ENCODE measurements at places on chromosomes 11 and 22.
A peak's percentile ranks its signal among the peaks of the same experiment; 100 is the strongest.

DNA sequence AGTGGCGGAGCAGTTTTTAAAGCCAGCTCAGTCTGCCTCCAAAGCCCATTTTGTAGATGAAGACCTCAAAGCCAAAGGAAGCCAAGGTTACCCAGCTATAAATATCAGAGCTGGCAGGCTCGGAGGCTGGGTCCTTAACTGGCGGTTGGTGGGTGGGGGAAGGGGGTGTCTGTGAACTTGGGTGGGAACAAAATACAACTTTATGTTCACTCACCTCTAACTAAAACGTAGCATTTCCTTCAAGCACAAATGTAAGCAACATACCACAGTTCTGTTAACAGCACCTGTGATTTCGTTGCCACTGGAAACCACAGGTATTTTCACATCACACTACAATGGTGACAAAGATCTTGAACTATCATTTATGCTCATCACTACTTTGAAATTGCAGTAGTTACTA lies 99.7 kb upstream of the SYT13 start:
- DNase-seq, result no peak

- DNase-seq, result peak; percentile 76
These were observed 49.9 kb upstream of the LDLRAD3 start for GRCh38 chr11:35893796-35894475.

DNA sequence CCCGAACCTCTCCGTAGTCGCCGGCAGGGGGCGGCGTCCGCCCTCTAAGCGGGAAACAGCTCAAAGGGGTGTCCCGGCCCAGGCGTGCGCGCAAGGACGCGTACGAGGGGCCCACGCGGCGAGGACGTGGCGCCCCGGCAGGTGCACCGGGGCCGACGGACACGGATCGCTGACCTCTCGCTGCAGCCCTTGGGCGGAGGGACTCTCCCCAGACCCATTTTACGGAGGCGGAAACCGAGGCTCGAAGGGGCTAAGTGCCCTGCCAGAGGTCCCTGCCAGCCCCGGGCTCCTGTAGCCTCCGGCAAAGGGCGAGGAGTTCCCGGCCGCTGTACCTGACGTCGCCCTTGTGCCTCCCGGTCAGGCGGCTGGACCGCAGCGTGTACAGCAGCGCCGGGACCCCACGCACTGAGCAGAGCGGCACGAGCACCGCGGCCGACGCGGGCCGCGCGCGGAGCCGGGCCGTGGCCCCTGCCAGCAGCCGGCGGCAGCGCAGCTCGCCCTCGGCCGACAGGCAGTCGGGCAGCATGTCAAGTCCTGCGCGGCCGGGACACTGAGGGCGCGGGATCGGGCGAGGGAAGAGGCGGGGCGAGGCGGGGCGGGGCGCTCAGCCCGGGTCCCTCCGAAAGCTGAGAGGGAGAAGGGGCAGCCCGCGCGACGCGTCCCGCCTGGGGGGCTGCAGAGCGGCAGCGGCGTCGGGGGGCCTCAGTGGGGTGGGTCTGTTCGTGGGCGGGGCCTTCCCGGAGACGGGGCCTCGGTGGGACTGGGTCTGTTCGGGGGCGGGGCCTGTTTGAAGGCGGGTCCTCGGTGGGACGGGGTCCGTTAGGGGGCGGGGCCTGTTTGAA lies at the start of gene NUDT8:
Gene NUDT8 (minus strand): TSS at position 552 of the 842 bp plus-strand sequence. CDS start 26 bp downstream, at position 526.
- DNase-seq, result peak; percentile 35

DNA sequence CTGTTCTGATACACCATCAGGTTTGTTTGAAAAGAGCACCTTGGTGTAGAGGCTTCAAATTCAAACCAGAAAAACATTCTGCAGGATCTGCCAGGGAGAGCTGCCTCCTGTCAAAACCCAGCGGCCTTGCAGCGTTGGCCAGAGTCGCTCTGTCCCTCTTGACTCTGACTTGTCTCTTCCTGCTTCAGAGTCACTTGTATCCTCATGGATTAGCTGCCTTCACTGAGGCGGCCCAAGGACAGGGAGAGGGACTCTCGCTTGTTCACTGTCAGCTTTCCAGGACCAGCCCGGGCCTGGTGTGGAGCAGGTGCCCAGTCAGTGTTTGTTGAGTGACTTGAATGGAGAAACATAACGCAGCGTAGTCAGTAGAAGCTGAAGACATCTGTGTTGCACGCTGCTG lies 18.0 kb downstream of the TBC1D22A start:
- no peak for DNase-seq

GRCh38 chr11:1862588-1863351 lies 9.9 kb downstream of the LSP1 start:
- no peak for DNase-seq

DNA sequence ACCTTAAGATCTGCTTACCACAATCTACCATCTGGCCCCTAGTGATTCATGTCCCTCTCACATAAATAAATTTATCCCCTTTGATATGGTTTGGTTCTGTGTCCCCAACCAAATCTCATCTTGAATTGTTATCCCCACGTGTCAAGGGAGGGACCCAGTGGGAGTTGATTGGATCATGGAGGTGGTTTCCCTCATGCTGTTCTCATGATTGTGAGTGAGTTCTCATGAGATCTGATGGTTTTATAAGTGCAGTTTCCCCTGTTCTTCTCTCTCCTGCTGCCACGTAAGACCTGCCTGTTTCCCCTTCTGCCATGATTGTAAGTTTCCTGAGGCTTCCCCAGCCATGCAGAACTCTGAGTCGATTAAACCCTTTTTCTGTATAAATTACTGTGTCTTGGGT lies 37.2 kb downstream of the OR2AG2 start:
- DNase-seq, result no peak

DNA sequence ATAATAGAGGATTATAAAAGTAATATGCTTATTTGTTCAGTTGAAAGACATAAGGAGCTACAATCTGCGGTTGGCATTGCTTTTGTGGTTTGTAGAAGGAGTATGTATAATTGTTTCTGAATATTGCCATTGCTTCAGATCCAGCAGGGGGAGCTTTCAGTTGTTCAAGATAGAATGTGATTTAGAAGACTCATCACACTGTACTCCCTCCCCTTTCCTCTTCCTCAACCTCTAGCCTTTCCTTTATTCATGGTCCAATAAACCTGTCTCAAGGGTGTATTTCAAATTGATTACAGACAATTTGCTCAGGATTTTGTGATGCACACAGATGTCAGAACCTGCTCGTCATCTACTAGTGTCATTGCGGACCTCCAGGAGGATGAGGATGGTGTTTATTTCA lies 9.8 kb downstream of the PRMT3 start:
- DNase-seq, result peak; percentile 72

GRCh38 chr11:122981388-122982264 lies at the start of gene BSX:
Gene BSX (minus strand): TSS chr11:122981834. CDS start chr11:122981671, 163 bp downstream.
- no peak for DNase-seq

GRCh38 chr11:78180751-78181150 lies 7.7 kb downstream of the KCTD21 start:
- no peak for DNase-seq

GRCh38 chr11:84333221-84333620 lies 1047.1 kb upstream of the CCDC90B start:
- no peak for DNase-seq

DNA sequence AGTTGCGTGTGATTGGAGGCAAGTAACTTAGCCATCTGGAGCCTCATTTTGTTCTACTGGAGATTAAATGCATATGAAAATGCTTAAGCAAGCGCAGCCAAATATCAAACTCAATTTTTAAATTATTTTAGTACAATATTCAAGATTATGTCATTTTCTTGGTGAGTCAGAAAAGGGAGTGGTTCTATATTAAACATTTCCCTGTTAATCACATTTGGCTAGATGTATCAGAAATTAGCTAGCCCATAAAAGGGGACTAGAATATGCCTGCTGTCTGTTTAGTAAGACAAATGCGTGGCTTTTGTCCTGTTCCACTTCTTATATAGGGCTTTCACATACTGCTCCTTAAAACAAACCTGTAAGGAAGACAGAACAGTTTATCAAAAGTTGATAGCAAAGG lies 35.0 kb upstream of the BMAL1 start:
- DNase-seq, result no peak

GRCh38 chr11:12377824-12378593 lies 638 bp downstream of the PARVA start:
- DNase-seq, result peak; percentile 66

DNA sequence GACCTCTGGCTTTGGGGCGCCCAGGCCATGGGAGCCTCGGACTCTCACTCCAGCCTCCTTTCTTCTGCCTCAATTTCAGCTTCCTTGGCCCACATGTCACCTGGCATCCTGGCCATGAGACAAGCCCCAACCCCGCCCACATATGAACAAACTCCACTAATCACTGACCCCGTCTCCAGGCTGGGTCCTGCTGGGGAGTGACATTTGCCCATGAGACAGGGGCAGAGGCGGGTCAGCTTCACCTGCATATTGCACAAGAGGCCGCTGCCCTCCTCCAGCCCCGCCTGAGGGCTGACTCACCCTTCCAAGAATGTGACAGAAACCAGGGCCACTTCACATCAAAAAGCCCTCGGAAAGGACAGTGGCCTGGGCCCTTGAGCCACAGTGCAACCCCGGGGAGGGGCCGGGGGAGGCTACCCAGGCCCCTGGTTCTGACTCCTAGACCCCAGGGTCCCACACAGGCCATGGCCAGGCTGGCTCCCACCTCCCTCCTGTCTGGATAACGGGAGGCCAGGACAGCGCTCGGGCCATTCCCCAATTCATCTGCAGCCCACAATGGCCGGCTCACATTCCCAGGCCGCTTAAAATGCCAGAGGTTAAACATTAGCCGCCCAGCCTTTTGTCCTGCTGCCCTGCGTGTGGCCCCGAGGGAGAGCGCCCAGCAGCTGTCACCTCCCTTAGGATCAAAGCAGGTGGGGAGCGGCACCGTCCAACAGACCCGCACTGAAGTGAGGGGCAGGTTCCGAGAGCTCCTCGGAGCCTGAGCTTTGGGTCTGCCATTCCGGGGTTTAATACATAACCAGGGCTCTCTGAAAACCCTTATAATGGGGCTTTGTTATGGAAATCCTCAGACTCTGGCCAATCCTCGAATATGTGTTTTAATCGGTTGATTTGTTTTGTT lies 42.3 kb downstream of the TRMU start:
- no peak for DNase-seq
